ENCODE measurements at places on chromosomes 3 and 15.

- DNase-seq: peak; percentile 46
Observed at GRCh38 chr3:132079147-132079546, 44.3 kb upstream of the CPNE4 start.

GRCh38 chr3:65597952-65598413 is 440.7 kb downstream of the MAGI1 start:
- no peak for DNase-seq

DNA sequence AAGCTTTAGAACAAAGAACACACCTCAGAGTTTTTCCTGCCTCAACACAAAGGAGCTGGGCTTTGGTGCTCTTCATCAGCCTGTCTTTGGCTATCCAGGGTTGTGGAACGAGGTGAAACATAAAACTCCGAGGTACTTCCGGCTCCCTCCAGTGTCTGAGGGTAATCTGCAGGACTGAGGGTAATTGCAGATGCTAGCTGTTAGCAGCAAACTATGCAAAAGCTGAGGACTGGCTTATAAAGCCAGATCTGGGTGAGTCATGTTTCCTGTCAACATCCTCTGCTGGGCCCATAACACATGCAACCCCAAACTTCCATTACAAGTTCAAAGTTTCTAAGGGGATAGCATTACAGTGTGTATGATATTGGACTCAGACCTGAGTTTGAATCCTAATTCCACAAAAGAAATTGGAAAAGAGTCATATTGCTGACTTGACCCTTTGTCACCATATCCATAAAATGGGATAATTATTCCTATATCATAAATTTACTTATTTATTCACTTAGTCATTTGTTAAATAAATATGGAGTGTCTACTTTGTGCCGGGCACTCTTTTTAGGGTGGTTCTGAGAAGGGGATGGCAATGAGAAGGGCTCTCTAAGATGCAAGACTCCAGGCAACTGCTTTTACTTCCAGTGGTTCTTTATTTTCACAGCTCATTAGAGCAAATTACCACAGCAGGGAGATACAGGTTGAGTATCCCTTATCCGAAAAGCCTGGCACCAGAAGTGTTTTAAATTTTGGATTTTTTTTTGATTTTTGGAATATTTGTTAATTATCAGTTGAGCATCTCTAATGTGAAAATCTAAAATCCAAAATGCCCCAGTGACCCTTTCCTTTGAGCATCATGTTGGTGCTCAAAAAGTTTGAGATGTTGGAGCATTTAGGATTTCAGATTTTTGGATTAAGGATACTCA is 9.5 kb upstream of the TRIM69 start:
- DNase-seq: peak; percentile 98

DNA sequence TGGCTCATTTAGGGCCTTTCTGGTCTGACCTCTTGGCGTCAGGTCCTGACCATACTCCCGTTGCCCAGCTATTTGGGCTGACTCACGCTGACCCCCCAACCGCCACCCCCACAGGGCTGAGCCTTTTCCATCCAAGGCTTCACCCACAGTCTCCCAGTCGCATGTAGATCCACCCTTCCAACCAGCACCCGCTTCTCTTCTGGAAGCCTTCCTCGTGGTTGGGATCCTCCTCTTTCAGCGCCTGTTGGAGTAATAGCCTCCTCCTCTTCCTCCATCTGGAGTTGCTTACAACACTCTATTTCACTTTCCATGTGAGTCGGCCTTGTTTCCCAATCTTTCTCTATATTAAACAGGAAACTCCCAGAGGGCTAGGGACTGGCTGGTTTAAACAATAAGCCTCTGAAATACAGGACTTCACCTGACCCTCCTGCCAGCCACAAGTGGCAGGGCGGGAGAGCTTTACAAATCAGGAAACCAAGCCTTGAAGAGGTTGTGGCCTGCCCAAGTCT is 2.1 kb upstream of the ALAS1 start:
- peak; percentile 57 for DNase-seq

DNA sequence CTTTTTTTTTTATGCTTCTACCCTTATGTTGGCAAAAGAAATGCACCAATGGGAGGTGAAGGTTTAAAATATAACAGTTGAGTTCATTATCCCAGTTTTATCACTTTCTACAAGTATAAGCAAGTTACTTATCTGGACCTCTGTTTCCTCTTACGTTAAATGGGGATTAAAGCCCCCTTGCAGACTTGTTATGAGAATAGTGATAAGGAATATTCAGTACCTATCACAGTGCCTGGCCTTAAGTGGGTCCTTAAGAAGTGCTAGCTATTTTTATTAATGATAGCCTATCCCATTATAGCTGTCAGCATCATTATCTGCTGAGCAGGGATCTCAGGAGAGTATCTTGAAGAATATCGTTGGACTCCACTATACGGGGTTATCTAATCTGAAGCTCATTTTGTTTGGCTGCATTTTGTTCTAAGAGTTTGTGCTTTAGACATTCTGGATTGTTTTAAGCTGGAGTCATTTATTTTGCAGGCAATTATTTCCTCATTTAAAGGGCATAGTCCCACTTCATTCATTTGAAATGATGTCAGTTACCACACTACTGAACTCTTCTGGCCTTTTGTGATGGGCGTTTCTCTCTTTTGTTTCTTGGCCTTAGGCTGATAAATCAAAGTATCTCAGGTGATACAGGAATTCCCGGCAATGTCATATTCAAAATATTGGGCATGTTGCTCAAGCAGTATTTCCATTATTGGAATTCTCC is 28.8 kb downstream of the RAB8B start:
- DNase-seq: peak; percentile 87

GRCh38 chr15:63901912-63902670 is 68.3 kb upstream of the HERC1 start:
- DNase-seq: no peak

DNA sequence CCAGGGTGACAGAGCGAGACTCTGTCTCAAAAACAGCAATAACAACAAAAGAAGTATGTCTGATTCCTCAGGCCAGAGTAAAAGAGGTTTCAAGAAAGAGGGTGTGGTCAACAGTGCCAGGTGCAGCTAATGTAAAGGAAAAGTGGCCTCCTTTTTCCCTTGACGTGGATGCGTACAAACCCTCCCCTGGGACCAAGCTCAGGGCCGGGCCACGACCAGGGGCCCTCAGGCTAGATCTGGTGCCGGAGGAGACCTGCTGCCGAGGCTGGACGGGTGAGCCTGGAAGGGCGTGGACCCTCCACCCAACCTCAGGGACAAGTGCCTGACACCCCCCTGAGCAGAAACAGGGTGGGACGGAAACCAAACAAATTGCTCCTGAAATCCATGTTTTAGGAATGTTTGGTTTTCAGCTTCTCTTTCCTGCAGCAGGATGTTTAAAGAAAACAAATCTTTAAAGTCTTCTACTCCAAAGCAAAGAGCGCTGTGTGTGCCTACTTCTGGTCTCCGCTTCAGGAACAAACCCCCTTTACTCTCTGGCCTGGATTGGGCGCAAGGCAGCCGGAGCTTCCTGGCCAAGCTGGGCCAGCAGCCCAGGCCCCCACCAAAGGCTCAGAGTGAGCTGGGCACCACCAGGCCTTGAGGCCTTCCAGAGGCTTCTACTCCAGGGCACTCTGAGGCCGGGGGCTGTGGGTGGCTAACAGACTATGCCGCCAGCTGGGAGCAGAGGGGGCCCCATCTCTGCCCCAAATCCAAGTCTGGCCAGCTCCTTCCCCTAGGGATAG is 21.4 kb downstream of the ZDHHC19 start:
- no peak for DNase-seq

- DNase-seq: peak; percentile 91
Observed at GRCh38 chr3:23580096-23580713, 225.6 kb upstream of the UBE2E1 start.

DNA sequence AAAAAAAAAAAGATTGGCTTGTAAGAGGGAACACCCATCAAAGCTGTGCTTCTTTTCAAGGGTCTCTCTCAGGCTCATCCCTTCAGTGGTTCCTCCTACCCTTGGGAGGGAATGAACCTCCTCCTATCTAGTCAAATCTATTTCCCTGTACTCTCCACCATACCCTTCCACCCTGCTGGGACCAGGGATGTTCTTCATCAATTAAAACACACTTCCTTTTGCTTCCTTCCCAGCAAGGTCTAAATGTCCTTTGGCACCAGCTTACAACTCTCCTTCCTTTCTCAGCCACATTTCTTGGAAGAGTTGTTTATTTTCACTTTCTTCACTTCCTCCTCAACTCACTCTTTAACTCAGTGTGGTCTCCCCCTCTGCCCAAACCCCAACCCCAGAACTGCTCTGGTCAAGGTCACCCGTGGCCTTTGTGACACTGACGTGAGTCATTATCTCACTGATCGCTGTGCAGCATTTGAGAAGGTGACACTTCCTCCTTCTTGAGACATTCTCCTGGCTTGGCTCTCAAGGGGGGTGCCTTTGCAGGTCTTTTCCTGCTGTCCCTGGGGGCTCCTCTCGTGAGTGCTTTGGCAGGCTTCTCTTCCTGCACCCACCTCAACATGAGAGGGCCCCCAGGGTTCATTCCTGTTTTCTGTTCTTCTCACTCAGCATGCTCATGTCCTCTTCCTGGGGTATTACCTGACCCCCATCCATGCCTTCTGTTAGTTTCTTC is 210.5 kb upstream of the TLE3 start:
- DNase-seq: peak; percentile 8

- DNase-seq: peak; percentile 59
Observed at GRCh38 chr3:143786219-143787191, 61.8 kb downstream of the SLC9A9 start.
